ENCODE measurements at places on chromosomes 1 and 21. TPM values are rescaled to one million over a fixed set of nuclear protein-coding genes. Genes with fewer than 3 reads are reported as not detected.

Gene MMP23B
- 1.2 TPM for total RNA-seq

Gene HPCAL4
- total RNA-seq, result 0.18 TPM

Gene PPIAL4G
- total RNA-seq, result 0.26 TPM

GRCh38 chr1:27876341-27877114 lies 4.2 kb downstream of the THEMIS2 start:
- DNase-seq, result no peak

DNA sequence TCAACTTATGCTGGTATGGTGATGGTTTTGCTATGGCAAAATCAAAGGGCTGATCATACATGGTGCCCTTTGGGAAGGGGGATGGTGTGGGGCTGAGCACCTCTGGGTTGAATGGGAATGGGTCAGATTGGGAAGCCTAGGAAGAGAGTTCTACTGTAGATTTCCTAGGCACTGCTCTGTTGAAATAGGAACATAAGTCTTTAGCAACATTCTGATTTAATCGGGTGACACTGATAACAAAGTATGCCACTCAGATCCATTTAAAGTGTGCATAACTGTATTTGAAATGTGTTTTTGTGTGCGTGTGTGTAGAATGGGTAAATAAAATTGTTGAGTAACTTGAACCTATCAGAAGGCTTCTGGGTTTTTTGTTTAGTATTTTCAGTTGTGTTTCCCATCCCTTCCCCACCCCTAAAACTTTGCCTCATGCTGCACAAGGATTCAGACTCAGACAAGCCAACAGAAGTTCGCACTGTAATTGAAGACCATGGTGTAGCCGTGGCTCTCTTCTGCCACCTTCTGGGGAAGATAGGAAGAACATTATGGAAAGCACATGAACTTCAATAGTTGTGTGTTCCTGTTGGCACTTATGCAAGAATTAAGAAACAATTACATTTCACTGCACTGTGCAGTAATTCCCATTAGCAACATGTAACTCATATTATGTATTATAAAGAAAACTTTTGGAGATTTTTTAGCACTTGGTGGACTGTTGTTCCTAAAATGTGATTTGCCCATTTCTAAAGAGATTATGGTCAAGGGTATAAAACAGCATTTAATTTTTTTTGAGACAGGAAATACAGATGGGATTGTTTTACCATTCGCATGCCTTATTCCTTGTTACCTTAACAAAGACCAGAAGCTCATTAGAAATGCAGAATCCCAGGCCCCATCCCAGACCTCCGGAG lies 10.9 kb upstream of the C4BPB start:
- DNase-seq, result peak; percentile 76

DNA sequence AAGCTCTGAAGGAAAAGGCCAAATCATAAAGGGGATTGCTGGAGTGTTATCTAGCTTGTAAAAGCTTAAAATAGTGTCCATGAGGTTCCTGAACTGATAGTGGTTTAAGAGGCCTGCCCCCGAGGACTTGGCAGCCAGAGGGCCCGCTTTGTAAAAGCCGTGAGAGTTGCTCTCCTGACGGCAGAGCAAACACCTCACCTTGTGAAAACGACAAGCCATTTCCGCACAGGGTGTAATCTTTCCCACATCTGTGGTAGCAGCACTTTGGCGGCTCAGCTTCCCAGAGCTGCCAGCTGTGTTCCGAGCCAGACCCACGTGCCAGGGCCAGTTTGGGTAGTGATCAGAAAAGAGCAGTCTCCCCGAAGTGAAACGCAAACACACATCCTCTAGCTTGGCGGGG lies 37.0 kb downstream of the SERBP1 start:
- no peak for DNase-seq

DNA sequence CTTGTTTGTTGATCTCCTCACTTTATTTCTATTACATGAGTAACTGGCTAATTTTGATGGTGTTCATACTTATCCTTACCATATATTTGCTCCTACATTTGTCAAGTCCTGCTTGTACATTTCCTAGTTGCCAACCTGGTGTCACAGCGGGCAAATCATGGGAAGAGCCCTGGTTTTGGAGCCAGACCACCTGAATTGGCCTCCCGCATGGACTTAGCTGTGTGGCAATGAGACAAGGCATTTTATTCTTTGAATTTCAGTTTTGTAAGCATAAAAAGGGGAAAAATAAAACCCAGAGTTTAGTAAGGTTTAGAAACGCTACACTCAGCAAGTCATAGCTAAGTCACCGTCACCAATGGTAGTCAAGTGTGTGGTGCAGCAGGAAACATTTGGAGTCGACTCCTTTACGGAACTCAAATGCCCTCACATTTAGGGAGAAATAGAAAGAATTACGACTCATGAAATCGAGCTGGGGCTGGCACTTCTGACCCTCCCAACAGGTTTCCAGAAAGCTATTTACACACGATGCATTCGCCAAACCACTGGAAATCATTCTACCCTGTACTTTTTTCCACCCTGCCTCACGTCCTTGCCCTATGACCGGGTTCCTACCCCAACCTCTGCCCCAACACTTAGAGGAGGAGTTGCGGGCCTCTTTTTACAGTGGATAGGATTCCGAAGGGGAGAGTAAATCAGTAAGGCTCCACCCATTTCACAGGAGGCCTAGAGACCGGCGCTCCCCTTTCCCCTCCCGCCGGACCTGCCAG lies 492 bp upstream of the PGM1 start:
- no peak for DNase-seq

DNA sequence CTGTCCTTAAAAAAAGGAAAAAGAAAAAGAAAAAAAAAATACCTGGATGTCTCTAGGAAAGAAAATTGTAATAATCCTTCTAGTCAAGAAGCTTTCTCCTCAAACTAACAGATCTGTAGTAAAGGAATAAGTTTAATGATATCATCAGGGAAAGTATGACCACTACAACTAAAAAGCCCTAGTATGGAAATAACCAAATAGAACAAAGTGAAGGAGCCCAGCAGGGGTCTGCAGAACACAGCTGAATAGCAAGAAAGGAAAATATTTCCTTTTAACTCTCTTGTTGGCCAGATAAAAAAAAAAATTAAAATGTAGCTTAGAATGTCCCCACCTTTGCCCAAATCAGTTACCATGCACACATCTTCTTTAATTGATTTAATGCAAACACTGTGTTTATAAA lies 43.2 kb downstream of the PRRX1 start:
- DNase-seq, result no peak

GRCh38 chr1:36772647-36773495 lies 261.4 kb downstream of the GRIK3 start:
- no peak for DNase-seq

GRCh38 chr1:15245593-15246360 lies 1.2 kb upstream of the FHAD1 start:
- no peak for DNase-seq

DNA sequence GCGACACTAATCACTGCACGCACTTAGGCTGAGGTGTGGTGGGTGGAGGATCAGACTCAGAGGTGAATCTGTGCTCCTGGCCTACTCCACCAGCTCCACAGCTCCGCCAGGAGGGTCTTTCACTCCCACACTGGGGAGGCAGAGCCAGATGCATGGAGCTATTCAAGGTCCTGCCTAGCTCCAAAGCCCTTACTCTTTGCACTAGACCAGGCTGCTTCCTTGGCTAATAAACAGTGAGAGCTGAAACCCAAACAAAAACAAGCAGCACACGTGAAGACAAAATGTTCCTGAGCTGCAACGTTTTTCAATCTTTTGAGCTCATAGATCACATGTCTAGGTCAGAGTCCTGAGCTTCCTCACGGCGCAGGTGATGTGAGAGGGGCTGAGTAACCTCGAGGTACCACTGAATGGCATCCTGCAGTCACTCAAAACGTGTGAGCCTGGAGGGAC lies 19.2 kb downstream of the CAPZB start:
- DNase-seq, result no peak

DNA sequence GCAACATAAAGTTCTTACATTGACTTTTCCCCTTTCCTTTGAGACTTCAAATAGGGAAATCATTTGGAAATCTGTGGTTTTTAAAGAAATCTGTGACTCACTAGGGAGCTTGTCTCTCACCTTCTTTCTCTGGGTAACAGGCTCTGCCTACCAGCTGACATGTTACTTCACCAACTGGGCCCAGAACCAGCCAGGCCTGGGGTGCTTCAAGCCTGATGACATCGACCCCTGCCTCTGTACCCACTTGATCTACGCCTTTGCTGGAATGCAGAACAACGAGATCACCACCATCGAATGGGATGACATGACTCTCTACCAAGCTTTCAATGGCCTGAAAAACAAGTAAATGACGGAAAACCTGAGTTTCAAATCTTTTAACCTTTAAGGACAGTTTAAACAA lies 9.2 kb upstream of the CHIA start:
- no peak for DNase-seq

Measured in activated CD8-positive, alpha-beta memory T cell treated with anti-CD3 and anti-CD28 coated beads, Interleukin-2, amount 10 ng/mL, durations not matched to agents 7 days and 5 days (primary cell).